ENCODE measurements at places on chromosomes 6 and 20.

DNA sequence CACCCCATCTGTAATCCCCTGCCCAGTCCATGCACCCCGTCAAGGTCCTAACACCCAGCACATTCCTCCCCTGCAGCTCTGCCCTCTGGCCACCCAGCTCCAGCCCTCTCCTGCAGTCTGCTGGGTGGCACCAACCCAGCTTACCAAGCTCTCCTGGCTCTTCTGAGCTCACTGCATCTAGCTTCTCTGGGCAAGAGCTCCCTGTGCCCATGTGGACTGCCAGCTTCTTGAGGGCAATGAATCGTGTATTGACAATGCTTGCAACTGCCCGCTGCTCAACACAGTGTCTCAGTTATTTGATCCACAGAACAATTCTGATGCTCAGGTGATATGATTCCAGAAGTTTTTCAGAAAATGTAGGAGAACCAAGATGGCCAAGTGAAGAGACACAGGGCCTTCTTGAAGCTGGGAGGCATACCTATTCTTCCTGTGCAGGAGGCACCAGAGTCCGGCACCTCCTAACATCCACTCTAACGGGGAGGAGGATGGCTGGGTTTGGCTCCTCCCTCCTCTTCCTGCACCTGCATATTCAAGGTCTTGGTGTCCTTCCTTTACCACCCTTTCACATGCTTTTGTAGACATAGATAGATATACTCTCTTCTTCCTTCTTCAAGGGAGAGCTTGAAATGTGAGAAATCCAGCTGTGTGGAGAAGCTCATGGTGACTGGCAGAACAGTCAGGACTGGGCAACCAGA, 85.6 kb downstream of the TRERF1 start:
- no peak for DNase-seq

DNA sequence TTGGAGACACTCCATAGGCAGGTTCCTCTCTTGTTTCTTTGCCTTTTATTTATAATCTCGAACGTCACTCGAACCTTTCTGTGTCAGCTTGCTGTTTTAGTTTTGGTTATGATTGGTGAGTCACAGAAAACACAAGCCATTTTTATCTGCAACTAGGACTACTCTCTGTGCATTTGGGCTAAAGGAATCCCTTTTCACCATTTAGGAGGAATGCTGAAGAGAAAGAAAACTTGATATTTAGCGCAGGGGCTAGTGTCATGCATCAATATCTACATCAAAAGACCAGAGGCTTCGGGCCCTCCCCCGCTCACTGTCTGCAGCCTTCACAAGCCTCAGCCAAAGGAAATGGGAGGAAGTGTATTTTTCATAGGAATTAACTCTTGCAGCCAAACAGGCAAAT, 507.8 kb upstream of the CITED2 start:
- no peak for DNase-seq

GRCh38 chr6:27867945-27868300, 44.3 kb downstream of the OR2B2 start:
- DNase-seq = no peak

- DNase-seq = no peak
These were observed 9.8 kb downstream of the PGM3 start for GRCh38 chr6:83183082-83183828.

DNA sequence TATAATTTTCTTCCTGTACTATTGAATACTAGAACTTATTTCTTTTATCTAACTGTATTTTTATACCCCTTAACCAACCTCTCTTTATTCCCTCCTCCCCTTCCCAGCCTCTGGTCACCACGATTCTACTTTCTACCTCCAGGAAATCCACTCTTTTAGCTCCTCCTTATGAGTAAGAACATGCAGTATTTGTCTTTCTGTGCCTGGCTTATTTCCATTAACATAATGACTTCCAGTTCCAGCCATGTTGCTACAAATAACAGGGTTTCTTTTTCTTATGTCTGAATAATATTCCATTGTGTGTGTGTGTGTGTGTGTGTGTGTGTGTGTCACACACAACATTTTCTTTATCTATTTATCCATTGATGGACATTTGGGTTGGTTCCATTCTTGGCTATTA, 152.3 kb upstream of the OLIG3 start:
- DNase-seq = no peak

DNA sequence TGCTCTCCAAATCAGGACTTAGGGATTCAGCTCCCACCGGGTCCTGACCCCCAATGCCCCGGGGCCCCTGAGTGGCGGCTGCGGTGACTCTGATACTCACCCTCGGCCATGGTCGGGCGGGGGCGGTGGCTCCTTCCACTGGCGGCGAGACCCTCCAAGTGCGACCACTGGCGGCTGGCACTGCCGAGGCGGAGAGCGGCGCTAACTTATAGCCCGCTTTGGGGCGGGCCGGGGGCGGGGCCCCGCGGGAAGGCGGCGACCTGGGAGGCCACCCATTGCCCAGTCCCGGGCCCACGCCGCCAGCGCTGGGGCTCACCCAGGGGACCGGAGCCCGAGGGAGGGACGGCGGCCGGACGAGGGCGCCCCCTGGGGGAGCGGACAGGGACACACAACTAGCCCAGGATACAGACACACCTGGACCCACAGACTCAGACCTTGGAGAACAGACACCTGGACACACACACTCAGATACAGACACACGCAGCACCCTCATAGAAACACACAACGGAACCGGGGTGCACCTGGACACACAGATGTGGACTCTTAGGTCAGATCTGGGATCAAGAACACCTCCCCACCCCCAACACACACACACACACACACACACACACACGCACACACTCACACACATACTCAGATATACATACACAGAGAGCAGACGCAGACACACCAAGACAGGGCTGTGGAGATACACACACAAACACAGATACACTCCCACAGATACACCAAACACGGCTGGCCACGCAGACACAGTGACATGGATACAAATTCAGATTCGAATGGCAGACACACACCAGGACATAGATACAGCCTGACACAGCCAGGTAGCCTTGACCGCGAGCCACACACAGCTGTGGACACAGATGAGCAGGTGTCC, at the start of gene TGM2:
TSS of gene TGM2 (minus strand) at position 182 of the 877 bp plus-strand sequence. CDS start at position 110, 72 bp downstream.
- DNase-seq = no peak

DNA sequence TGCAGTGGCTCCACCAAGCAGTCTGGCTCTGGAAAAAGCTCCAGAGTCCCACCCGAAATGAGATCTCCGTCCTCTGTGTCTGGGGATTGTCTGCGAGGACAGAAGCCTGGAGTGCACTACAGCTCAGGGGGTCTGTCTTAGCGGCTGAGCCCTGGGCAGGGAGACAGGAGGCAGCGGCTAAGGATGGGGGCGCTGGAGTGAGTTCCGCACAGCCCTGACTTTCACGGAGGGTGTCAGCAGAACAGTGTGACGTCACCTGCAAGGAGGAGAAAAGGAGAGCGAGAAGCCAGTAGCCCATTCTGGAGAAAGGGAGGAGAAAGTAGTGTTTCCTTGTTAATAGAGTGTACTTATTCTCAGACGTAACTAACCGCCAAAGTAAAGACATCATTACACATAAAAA, 97.6 kb downstream of the FAM50B start:
- no peak for DNase-seq

Measured in activated naive CD4-positive, alpha-beta T cell (primary cell).